NCI-H146 (cell line): ENCODE measurements at places on chromosomes 13 and 19.

DNA sequence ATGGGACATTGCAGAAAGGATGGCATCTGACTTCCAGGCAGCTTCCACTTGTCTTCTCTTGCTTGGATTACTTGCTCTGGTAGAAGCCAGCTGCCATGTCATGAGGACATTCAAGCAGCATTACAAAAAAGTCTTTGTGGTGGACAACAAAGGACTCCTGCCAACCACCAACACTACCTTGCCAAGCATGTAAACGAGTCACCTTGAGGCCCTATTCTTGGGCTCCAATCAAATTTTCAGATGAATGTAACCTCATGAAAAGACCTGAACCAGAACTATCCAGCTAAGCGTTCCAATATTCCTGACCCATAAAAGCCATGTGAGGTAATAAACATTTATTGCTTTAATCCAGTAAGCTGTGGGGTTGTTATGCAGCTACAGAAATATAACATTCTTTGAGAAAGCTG lies 12.5 kb downstream of the PROSER1 start:
- DNase-seq = peak; percentile 17

DNA sequence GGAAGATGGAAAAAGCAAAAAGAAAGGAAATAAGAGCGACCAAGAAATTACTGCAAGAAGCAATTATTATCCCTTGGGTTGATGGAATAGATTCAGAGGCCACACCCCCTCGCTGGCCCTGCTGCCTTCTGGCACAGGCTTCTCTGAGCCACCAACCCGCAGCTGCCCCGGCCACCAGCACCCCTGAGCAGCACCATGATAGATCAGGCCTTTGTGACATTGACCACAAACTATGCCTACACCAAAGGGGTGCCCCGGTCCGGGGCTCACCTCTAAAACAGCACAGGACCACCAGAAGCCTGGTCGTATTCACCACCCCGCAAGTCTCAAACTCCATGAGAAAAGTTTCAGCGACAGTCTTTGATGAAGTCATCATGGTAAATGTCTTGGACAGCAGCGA lies 1059.3 kb downstream of the SLITRK1 start:
- DNase-seq = no peak

- no peak for DNase-seq
Observed at GRCh38 chr19:3720349-3720917, 12.2 kb downstream of the TJP3 start.

- DNase-seq = no peak
Observed at GRCh38 chr19:45901432-45901911, 941 bp downstream of the MYPOP start.

DNA sequence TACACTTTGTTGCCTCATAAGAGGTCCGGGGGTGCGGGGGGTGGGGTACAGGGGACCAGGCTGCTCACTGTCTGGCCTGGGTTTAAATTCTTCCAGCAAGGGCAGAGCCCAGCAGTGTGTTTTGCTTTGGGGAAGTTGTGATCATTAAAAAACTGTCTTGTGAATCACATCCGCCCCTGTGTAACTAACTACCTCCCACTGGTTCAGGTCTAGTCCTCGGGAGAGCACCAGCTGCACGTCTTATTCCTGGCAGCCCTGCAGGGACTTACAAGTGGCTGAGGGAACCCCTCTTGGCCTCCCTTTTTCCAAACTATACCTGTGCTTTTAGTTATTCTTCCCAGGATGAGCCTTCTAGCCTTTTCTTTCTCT lies 127.5 kb downstream of the SIPA1L3 start:
- peak; percentile 13 for DNase-seq

- DNase-seq = no peak
Observed at GRCh38 chr13:40969169-40969901, 49.8 kb downstream of the ELF1 start.

DNA sequence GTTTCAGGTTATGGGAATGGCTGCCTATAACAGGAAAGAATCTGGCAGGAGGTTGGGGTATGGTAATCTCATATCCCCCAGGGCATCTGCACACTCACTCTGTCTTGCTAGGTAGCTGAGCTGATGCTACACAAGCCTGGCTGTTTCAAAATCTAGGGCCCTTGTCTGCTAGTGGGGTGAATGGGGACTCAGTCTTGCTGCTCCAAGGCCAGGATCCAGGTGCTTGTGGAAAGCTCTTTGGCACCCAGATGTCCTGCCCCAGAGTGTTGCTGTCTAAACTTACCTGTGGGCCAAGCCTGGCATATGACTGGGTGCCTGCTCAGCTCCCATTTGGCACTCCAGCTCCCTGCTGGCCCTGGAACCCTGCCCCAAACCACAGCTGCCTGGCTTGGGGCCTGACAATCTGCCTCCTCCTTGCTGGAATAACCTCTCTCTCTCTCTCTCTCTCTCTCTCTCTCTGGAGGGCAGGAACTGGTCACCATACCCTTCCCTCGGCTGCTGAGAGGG lies 158.1 kb upstream of the TSC22D1 start:
- no peak for DNase-seq

DNA sequence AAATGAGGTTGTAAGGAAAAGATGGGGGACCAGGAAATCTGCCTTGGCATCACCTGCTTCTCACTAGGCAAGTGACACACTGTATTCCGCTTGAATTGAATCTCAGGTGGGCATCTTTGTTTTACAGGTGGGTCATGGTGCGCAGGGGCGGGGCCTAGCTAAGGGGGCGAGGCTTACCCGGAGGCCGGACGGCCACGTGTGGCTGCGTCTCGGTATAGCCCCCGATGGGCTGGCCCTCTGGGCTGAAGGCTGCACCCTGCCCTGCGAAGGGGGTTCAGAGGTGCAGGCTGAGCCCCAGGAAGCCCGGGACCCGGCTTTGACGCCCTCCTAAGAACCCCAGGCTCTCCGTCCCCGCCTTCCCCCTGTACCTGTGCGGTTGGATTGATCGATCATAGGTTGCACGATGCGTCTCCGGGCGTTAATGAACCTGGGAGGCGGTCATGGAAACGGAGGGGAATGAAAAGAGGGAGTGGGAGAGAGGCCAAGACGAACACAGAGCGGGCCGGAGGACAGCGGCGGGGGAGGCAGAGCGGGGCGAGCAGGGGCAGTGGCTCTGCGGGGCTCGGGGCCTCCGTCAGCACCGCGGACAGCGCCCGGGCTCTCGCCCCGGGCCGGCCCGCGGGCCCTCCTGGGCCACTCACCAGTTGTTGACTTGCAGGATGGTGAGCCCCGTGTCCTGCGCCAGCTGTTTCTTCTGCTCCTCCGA lies 12.5 kb downstream of the MEIS3 start:
- DNase-seq = peak; percentile 61

DNA sequence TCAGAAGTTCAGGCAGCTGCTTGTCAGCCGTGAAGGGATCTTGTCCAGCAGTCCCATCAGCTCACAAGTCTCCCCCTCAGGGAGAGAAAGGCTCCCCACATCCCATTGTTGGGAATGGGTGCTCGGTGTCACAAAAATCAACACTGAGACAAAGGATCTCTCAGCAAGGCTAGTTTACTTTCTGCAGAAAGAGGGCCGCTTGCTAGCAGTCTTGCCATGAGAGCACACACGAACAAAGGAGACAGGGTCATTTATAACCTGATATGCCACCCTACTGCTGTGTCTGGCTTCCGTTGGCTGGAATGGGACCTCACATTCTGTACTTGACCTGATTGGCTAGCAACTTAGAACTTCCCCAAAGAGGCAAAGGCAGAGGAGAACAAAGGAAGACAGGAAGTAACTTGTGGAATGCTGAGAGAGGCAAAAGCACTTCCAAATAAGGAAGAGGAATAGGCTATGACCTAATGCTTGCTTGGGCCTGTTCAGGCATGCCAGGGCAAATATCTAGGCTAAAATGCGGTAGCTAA lies 8.7 kb upstream of the IGFL3 start:
- DNase-seq = peak; percentile 99

DNA sequence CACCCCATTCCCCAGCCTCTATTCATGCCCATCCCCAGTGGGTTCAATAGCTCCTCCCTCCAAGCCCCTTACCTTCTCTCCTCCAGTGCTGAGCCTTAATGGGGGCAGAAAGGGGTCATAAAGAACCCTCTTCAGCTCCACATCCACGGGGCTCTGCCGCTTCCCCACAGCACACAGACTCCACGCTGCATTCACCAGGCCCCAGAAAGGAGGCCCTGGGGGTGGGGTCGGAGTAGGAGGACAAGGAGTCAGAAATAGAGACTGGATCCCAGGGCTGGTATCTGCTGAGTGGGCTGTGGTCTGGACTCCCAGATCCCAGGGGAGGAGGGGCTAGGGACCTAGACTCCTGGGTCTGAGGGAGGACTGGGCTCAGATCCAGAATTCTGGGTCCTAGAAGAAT lies 1.6 kb downstream of the CA11 start:
- no peak for DNase-seq

GRCh38 chr13:20404488-20405222 lies 121.0 kb downstream of the CRYL1 start:
- DNase-seq = no peak

DNA sequence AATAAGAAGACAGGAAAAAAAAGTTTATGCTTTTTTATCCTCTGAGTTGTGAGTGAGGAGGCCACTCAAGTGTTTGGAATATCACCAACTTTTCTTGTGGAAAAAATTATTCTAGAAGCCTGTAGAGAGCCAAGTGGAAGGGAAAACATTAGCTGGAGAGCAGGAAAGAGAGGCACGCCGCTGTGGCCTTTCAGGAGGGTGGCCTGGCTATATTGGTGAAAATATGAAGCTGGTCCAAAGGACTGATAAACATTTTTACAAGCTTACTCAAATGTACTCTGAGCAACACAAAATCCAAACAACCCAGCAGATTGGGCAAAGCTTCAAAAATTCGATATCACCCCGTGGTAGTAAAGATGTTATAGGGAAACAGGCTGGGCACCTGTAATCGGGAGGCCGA lies 2.3 kb upstream of the EIF3G start:
- DNase-seq = no peak

DNA sequence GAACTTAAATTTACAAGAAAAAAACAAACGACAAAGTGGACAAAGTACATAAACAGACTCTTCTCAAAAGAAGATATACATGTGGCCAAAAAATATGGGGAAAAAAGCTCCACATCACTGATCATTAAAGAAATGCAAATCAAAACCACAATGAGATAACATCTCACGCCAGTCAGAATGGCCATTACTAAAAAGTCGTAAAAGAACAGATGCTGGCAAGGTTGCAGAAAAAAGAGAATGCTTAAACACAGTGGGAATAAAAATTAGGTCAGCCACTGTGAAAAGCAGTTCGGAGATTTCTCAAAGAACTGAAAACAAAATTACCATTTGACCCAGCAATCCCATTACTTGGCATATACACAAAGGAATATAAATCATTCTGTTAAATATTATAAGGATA lies 132.7 kb downstream of the UGGT2 start:
- DNase-seq = no peak

- no peak for DNase-seq
Observed at GRCh38 chr19:3712663-3713611, 4.8 kb downstream of the TJP3 start.

- no peak for DNase-seq
Observed at GRCh38 chr13:106139942-106140341, 395.5 kb downstream of the EFNB2 start.

- DNase-seq = no peak
Observed at GRCh38 chr13:68232351-68233130, 1002.4 kb upstream of the PCDH9 start.
